ENCODE measurements at places on chromosomes 11 and 22.

DNA sequence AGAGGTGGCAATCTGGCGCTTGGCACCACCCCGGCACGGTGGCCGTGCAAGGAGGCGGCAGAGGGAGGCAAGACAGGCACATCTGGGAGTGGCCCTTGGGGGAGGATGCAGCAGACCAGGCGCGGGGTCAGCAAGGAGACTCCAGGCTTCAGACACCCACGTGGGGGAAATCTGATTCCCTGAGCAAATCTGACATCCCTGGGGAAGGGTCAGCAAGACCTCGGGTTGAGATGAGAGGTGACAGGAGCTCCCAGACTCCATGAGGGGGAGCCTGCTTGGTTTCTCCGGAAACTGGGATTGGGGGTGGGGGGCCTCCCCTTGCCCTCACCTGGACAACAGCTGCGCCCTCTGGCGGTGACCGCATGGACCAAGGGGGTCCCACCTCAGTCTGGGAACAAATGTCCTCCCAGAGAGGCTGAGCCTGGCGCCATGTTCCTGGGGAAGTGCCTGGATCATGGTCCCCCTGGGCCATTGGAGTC is 4.0 kb upstream of the RCOR2 start:
- DNase-seq: no peak

DNA sequence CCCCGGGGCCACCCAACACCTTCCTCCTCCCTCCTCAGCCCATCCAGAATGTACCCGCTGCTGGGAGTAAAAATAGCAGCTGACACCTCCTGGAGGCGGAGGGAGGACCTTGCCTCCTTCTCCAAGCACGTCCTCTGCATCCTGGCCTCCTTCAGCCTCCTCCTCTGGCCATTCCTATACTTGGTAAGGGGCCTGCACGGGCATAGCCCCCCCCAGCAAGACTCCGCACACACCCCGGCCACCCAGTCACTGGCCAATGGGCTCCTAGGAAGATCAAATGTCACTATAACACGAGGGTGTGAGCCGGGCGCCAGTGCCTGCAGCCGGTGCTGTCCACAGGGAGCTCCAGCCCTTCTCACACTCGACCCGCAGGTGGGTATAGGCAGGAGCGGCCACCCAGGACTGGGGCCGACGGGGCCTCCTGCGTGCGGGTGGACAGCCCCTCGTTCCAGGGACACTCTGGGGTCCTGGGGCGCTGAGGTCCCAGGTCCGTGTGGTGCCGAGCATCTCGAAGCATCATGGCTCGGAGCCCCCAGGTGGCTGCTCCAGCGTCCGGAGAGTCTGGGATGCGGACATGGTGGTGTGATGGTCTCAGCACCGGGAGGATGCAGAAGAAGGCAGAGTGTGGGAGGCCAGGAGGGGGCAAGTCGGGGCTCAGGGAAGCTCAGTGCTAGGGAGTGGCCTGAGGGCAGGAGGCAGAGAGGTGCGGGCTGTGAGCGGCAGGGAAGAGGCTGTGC is at the start of gene TNNT3:
TNNT3 (plus strand) TSS at position 313 of the 737 bp plus-strand sequence. CDS start 3,172 bp downstream, outside the sequence.
- no peak for DNase-seq

- DNase-seq: no peak
Measured at GRCh38 chr22:20044495-20045151, 23.7 kb downstream of the TANGO2 start.

- no peak for DNase-seq
Measured at GRCh38 chr11:77968337-77968736, 26.1 kb downstream of the INTS4 start.

- DNase-seq: no peak
Measured at GRCh38 chr22:44933666-44934453, 75.9 kb downstream of the PHF21B start.
